Cortex of kidney (tissue), 1 donor: ENCODE measurements at places on chromosomes 5 and 9.

DNA sequence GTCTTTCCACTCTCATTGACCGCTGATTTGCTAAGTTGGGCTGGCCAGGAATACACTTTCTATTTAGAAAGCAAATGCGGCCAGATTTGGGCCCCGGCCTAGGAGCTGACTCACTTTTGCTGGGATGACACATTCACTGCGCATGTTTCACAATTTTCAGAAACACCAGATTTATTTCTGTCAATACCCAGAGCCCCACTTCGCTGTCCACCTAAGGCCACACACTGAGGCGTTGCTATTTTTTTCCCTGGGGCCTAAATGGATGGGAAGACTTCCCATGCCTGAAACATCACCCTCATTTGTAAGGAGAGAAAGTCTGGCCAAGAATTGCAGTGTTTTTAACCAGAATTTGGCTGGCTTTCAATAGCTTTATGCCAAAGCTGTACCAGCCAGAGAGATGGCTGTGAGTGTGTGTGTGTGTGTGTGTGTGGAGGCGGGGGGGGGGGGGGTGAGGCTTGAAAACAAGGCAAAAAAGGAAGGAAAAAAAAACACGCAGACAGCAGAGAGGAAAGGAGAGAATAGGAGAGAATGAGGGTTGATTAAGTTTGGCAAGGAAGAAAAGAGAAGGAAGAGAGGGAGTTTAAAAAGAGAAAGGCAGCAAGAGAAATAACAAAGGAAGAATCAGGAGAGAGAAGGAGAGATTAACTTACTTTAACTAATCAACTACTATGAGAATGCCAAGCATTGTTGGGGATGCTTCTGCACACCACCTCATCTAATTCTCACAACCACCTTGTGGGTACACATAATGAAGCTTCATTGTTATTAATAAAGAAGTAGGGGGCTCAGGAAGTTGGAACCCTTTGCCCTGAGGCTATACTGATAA is 261.4 kb upstream of the KLF4 start:
- no peak for DNase-seq

GRCh38 chr5:16856531-16856930 is 79.6 kb downstream of the MYO10 start:
- no peak for DNase-seq

- DNase-seq, result no peak
Measured at GRCh38 chr5:56299212-56299611, 66.1 kb upstream of the ANKRD55 start.

DNA sequence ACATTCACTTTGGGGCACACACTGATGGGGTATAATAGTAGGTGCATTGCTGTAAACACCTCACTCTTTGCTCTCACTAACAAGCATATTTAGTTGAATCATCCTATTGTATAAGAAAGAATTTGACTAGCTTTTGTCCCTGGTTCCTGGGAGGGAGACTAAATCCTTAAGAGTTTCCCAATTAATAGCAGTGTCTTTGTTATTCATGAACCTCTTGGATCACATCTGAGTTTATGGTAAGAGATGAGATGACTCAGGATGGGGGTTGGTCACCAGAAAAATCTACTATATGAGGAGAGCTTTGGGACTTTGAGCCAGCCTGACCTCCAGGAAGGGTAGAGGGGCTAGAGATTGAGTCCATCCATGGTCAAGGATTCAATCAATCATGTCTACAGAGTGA is 56.8 kb downstream of the PUM3 start:
- DNase-seq, result no peak

DNA sequence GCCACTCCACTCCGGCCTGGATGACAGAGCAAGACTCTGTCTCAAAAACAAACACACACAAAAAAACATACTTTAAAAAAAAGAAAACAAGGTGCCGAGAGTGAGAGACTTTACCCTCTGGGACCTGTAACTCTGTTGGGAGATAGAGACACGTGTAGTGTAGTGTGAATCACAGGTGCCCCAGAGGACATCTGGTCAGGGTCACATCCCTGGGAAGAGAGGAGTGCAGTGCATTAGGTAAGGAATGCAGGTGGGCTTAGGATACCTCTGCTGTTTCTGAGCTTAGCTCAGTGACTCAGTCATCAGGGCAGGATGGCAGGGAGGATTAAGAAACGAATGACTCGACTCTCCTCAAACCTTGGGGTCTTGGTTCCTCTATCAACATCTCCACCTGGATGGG is 174.6 kb downstream of the GOLPH3 start:
- DNase-seq, result no peak
